Left lung (tissue), 14 donors: ENCODE measurements at places on chromosomes 1 and 21.

- DNase-seq, result no peak
These were observed 84.6 kb upstream of the CASZ1 start for GRCh38 chr1:10881046-10881445.

DNA sequence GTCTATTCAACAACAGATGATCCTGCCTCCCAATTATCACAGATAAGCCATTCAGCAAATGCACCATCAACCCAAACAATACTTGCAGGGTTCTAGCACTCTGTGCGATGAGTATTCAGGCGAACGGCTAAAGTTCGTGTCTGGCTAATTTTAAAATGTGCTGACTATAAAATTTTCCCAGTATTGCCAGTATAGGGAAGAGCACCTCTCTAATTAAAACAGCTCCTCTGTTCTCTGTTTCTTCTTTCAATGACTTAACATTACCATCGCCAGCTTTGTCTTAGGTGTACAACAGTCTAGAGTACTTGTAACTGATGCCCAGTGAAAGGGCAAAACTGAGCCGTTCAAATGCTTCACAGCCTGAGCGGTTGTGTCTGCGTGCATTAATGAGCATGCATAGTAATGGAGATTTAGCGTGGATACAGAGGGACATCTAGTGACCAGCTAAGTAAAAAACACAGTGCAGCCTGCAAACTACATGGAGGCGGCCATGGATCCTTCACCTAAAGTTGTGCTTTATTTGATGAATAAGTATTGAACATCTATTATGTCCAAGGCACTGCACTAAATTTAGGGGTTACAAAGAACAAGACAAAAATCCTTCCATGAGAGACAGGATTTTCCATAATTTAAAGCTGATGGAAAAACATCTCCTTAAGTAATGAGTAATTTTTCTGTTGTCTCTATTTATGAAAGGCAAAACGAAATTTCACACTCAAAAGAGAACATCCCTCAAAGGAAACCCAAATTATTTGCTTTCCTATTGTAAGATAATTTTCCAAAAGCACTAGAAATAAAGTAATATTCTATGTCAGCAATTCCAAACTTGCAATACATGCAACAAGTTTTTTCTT is 120.0 kb downstream of the SETD4 start:
- no peak for DNase-seq

GRCh38 chr1:111436726-111437125 is 9.2 kb upstream of the OVGP1 start:
- no peak for DNase-seq

DNA sequence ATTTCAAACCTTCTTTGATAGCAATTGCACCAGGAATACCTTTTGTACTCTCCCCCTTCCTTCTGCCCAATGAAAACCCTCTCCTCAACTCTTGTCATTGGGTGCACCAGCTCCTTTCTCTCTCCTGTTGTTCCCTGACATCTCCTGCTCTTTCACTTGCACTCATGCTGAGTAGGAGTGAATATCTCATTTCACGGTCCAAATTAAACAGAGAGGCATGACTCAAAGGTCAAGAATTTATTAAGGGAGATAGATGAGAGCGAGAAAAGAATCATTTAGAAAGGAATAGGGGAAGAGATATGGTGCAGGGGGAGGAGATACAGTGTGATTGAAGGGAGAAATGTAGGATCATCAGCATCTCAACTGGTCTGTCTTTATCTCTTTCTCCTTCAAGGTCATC is 22.1 kb downstream of the AIM2 start:
- DNase-seq, result no peak

GRCh38 chr21:34644825-34645224 is 24.0 kb upstream of the CLIC6 start:
- DNase-seq, result no peak

DNA sequence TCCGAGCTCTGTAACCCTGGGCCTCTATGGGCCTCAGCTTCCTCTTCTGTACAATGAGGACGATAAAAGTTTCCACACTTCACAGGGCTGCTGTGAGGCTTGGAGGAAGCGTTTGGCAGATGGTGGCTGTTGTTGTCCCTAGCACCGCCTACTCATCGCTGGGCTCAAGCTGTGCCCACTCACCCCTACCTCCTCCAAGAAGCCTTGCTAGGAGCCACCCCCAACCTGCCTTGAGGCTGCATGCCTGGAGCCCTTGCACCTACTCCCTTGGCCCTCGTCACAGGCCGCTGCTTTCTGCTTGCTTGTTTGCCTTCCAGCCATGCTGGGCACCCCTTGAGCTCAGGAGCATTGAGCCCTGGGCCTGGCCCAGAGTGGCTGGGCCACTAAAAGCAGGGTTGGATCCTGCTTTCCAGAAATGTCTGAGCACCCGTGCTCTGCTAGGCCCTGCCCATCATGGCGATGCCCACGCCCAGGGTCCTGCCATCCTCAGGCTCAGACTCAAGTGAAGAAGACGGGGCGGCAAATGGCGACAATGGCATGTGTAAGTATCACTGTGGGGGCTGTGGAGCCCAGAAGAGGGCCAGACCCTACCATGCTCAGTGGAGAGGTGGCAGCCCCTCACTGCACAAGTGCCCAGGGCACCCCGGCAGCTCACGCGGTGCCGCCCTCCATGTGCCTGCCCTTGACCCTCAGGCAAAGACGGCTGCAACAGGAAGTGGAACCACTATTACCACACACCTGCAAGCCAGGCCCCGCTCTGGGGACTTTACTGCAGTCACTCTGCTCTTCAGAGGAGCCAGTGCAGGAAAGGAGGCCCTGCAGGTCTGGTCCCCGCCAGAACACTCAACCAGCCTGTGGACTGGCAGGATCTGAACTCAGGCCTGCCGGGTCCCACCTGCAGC is 9.5 kb downstream of the SH3BGRL3 start:
- DNase-seq, result peak; percentile 69

- no peak for DNase-seq
These were observed 150.6 kb downstream of the HS2ST1 start for GRCh38 chr1:87064986-87065385.

DNA sequence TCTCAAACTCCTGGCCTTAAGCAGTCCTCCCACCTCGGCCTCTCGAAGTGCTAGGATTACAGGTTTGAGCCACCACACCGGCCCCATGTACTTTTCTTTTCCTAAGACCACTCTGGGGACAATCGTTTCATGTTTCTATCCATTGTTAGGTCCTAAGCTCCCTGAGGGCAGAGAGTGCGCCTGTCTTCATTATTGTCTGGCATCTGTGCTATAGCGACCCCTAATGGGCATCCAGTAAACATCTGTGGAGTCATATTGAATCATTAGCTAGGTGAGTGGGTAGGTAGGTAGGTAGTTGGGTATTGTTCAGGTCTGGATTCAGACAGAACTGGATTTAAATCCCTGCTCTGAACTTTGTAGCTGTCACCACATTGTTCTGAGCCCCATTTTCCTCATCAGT is 66.1 kb downstream of the TMEM53 start:
- DNase-seq, result no peak

GRCh38 chr1:175591083-175591743 is 152.2 kb downstream of the TNR start:
- no peak for DNase-seq

- no peak for DNase-seq
These were observed 26.3 kb upstream of the FAM3B start for GRCh38 chr21:41290106-41290799.

GRCh38 chr21:24045775-24046215 is 1561.5 kb downstream of the MRPL39 start:
- DNase-seq, result no peak

DNA sequence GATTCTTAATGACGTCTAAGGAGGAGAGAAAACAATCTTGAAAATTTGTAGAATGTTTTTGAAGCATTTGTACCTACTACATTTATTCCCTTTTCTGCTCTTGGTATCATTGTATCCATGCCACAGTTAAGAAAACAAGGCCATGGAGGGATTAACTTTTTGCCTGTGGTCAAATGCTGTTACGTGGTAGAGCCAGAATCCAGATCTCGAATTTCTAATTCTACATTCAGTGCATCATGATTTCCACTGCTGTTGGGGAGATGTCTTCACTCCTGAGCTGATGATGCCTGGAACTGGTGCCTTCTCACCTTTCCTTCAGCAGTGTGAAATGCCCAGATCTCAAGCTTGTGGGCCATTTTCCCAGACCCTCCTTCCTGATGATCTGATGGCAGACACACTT is 175.6 kb downstream of the HHAT start:
- DNase-seq, result no peak

- DNase-seq, result no peak
These were observed 16.9 kb downstream of the CROCC start for GRCh38 chr1:16938351-16939321.

GRCh38 chr1:86062453-86062852 is 94.1 kb downstream of the COL24A1 start:
- no peak for DNase-seq

GRCh38 chr21:24183077-24183476 is 1424.2 kb downstream of the MRPL39 start:
- DNase-seq, result no peak

DNA sequence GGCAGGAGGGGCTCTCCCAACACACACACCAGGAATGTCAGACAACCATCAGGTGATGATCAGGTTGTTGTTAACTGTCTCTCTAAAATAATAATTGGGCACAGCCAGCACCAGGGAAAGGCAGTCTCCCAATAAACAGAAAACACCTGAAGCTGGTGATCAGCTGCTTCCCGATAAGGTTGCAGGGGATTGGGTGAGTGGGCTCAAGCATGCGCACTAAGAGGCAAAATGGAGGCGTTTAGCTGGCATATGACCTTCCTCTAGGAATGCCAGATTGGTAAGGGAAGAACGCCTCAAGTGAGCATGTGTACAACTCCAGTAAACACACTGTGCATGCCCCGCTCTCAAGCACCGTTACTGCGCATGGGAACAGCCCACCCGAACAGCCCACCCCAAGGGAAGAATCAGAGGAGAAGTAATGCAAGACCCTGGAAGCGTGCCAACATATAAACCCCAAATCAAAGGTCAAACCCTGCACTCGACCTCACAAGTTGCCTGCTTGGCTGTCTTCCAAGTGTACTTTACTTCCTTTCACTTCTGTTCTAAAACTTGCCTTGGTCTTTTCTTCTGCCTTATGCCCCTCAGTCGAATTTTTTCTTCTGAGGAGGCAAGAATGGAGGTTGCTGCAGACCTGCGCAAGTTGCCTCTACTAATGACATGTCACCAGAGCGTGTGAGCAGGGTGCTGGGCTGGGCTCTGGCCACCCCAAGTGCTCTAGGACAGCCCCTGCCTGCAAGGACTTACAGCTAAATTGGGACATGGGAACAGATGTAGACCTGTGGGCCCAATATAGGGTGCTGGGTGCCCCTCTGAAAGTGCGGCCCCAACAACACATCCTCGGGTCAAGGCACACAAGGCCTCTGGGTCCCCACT is 200.8 kb downstream of the RHOU start:
- no peak for DNase-seq

- no peak for DNase-seq
These were observed 95.9 kb upstream of the COA6 start for GRCh38 chr1:234277161-234277868.

- no peak for DNase-seq
These were observed 57.6 kb downstream of the NFIA start for GRCh38 chr1:61139775-61140549.

DNA sequence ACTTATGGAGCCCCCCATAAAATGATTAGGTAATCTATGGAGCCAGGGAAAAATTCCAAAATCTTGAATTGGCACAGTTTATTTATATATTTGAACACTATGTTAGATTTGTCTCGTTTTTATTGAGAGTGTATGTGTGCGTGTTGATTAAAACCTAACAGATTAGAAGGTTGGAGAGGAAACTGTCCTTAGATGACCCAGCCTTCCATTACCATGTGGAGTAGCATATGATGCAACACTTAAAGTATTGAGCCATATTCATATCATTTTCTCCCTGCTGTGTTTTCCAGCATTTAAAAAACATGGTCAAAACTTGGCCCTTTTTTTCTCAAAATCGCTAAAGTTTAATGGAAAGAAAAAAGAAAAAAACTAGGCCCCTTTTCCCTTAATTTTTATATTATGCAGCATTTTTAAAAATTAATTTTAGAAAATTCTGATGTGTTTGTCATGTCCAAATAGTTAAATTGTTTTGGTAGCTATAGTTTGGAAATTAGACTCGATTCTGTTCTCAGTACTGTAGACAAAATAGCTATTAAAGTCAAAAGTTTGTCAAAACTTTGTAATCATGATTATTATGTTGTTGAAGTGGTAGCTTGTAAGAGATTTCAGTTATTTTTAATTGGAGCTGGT is 2.3 kb downstream of the LRRC8D start:
- peak; percentile 37 for DNase-seq

DNA sequence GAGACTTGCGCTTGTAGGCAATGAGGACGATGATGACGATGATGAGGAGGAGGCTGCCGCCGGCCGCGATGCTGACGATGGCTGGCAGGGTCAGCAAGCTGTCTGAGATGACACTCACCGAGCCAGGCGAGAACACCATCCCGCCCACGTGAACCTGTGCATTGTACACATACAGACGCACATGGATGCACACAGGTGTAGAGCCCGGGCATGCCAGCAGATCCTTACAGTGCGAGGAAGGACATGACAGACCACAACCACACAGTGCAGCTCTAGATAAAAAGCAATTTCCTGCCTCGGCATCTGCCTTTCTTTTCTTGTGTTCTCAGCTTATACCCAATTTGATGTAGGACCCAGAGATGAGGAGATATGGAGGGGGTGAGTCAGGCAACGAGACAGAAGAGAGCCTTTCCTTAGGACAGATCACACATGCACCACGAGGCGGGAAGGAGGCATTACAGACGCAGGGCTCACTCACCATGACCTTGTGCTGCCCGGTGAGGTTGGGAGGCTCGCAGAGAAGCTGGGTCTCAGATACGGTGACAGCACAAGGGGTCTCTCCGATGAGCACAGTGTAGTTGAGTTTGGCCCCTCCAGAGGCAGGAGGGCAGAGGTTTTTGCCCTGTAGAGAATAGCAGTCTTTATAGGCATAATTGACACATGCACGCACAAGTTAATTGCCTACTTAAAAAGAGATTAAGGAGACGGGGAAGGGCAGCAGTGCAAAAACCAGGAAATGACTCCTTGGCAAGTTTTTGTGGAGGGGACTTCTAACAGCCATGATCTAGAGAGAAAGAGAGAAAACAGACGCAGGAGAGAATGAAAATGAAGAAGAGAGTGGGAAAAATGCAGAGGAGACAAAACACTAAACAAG is 133.9 kb upstream of the CD34 start:
- DNase-seq, result no peak

GRCh38 chr1:2466270-2466665 is 9.8 kb upstream of the PLCH2 start:
- no peak for DNase-seq

- no peak for DNase-seq
These were observed 471.4 kb downstream of the PTBP2 start for GRCh38 chr1:97192872-97193572.
